ENCODE measurements at places on chromosomes 5 and 9.

- DNase-seq = no peak
These were observed 13.6 kb downstream of the UBE2D2 start for GRCh38 chr5:139574641-139575312.

DNA sequence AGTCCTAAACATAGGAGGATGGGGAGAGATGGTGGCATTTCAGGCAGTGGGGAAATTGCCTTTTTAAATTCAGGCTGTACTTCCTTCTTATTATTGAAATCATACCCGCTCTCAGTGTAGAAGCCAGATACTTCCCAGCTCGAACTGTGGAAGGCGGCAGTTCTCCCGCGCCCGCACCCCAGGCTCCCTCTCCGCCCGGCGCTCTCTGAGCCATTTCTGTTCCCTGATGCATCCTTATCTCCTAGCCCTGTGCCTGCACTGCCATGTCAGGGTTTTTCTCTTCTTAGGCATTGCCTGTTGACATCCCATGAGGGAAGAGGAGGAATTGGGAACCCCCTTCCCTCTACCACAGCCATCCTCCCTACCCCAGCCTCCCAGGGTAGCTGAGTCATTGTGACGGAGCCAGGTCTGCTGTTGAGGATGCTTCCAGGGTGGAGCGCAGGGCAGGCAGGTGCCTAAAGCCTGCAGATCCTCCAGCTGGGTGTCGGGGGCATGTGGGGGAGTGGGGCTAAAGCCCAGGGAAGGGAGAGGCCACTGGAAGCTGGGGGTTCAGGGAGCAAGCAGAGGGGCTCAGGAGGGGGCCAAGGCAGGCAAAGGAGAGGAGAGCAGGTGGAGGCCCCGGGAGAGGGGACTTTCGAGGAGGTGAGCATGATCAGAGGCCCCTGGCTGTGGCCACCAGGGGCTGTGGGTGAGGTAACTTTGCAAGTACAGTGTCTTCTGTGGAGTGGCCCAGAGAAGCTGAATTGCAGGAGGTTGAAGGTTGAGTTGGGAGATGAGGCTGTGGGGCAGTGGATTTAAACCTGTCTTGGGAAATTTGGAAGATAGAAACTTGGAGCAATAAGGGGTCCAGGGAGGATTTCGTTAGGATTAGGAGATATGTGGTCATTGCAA is 16.2 kb downstream of the LAMC3 start:
- DNase-seq = no peak

- no peak for DNase-seq
These were observed at the start of gene ZNF454 for GRCh38 chr5:178940569-178941360. ZNF454 (plus strand) TSS chr5:178941198; CDS start chr5:178942792, 1,594 bp downstream.

- no peak for DNase-seq
These were observed 1.6 kb downstream of the FNIP1 start for GRCh38 chr5:131795228-131795627.

- no peak for DNase-seq
These were observed 71.0 kb upstream of the SLC1A3 start for GRCh38 chr5:36535378-36535777.

- DNase-seq = no peak
These were observed 31.0 kb upstream of the GARNL3 start for GRCh38 chr9:127233550-127233949.

DNA sequence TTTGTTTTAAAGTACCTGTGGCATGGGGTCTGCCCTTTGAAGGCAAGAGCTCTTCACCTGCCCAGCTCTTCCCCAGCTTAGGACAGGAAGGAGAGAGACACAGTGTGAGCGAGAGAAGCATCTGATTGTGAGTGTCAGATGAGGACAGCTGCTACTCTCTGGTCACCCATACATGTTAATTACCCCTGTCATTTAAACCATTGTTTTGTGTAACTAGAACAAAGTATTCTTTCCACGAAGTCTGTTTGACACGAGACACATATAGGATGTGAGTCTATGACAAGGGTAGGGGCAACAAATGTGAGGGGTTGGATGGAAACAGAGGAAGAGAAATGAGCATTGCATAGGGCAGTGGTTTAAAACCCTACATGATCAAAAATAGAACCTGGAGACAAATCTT is 3.0 kb upstream of the CD274 start:
- DNase-seq = no peak

DNA sequence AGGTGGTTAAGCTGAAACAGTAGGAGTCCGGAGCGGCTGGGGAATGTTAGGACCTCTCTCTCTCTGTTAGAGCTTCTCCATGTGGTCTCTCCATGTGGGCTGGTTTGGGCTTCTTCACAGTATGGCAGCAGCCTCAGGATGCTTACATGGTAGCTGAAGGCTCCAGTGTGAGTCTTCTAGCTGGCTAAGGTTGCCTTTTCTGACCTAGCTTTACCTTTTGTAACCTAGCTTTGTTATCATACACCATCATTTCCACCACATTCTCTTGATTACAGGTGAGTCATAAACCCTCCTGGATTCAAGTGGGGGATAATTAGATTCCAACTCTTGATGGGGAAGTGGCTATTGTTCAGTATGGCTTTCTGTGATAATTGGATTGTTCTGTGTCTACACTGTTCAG is 98.5 kb downstream of the MTREX start:
- no peak for DNase-seq

DNA sequence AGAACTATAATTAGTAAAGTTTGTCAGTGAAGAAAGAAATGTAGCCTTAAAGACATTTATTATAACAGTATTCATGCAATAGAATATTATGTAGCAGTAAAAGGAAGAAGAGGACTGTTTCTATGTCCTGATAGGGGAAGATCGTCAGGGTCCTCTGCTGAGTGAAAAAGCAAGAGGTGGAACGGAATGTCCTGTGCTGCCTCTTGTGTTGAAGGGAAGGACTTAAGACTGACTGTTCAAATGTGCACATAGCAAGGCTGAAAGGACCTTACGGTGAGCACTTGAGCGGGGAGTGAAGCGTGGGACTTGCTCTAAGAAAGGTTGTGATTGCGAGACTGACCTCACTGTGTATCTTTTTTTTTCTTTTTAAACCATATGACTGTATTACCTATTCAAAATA is 63.2 kb downstream of the SNX24 start:
- DNase-seq = no peak

GRCh38 chr5:90386099-90386710 is 23.4 kb downstream of the CETN3 start:
- no peak for DNase-seq

- DNase-seq = no peak
These were observed 122.5 kb downstream of the CDH18 start for GRCh38 chr5:19865336-19866089.

DNA sequence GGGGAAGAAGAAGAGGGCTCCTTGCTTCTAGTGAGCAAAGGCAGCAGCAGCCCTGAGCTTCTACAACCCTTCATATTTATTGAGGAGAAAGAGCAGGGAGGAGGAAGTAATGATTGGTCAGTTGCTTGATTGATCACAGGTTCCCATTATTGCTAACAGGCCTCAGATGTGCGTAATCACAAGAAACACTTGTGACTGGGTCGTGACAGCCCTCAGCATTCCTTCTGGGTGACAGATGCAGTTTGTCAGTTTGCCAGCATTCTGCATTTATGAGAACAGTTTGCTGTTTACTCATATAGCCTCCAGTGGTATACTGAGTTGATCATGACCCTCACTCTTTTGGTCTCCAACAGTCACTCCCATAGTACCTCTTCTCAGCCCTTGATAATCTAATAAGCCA is 111.5 kb upstream of the TNC start:
- no peak for DNase-seq

- DNase-seq = no peak
These were observed 112.8 kb upstream of the SLC25A48 start for GRCh38 chr5:135721548-135722090.

- DNase-seq = no peak
These were observed 9.0 kb upstream of the AK1 start for GRCh38 chr9:127886401-127886972.

DNA sequence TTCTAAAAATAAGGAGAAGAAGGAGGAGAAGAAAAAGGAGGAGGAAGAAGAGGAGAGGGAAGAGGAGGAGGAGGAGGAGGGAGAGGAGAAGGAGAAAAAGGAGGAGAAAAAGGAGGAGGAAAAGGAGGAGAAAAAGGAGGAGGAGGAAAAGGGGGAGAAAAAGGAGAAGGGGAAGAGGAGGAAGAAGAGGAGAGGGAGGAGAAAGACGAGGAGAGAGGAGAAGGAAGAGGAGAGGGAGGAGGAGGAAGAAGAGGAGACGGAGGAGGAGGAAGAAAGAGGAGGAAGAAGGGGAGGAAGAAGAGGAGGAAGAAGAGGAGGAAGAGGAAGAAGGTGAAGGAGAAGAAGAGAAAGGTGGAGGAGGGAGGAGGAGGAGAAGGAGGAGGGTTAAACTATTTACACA is 210.2 kb upstream of the TRPM3 start:
- no peak for DNase-seq

DNA sequence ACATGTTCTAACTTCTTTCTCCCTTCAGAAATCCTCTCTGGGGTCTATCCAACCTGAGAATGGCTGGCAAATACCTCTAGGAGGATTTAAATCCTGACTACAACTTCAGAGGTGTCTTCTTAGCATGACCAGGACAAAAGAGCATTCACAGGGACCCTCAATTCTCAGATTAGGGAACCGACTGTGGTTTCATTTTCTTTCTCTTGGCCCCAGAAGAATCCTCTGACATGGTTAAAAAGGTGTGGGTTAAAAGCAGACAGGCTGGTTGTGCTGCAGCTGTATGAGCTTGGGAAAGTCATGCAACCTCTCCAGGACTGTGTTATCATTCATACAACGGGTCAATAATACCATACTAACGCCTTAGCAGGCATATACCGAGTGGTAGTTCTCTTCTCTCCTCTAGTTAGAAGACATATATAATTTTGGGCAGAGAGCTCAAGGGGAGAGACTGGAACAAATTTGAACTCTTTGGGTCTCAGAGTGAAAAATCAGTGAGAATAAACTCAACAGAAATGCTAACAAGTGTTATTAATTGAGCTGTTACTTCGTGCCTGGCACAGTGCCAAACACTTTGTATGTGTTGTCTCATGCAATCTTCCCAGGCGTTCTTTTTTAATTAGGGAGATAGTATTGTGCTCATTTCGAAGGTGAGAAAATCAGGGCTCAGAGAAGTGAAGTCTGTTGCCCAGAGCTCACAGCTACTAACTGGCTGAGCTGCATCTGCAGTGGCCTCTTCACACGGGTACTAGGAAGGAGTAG is 35.2 kb downstream of the INSYN2B start:
- DNase-seq = no peak

- DNase-seq = no peak
These were observed 13.6 kb upstream of the AKNA start for GRCh38 chr9:114401344-114401743.

GRCh38 chr5:152464048-152464447 is 59.0 kb upstream of the NMUR2 start:
- DNase-seq = no peak

GRCh38 chr5:66223637-66224036 is 79.5 kb downstream of the SREK1 start:
- no peak for DNase-seq

DNA sequence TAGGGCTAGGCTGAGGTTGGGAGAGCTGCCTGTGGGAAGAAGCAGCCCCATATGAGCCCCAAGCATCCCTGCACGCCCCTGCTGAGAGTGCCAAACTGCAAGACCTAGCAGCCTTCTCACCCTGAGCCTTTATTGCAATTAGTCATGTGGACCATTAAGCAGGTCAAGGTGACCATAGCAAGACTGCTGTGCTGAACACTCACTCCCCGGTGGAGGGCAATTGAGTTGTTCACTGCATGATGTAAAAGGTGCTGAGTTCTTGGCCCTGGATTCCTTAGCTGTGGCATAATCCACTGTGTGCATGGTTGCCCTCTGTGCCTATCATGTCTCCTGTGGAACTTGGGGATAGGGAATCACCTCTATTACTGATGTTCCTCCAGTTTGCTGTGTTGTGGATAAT is 131.1 kb downstream of the FOXD1 start:
- no peak for DNase-seq

DNA sequence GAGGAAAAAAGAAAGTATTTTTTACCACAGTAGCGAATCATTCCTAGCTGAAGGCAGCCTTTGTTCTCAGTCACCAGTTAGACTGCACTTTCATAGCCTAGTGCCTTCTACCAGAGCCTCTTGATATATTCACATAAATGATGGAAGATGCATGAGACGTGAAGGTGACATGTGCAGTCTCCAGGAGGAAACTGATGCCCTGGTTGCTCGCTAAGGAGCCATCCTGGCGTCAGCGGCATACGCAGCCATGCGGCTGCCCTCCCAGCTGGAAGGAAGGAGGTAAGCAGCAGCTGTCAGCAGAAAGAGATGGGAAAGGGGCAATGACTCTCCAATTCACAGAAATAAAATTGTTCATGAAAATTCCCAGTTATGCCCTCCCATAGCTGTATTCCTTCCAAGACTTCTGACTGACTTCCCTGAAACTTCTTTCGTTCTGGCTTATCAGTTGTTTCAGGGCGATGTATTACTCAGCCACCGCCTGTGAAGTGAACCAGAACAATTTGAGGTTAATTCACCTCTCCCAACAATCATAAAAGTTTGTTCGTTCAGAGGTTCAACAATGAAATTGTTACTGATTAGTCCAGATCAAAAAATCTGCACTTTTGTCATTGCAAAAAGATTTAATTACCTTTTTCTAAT is 331.2 kb downstream of the NR2F1-AS1 start:
- no peak for DNase-seq
